ENCODE measurements at places on chromosomes 16 and 17.

- no peak for DNase-seq
Observed at GRCh38 chr17:77772899-77773358, 185.6 kb upstream of the TNRC6C start.

- no peak for DNase-seq
Observed at GRCh38 chr16:74564451-74564984, 42.4 kb downstream of the GLG1 start.

GRCh38 chr16:23700093-23700492 is 12.9 kb downstream of the ERN2 start:
- no peak for DNase-seq

DNA sequence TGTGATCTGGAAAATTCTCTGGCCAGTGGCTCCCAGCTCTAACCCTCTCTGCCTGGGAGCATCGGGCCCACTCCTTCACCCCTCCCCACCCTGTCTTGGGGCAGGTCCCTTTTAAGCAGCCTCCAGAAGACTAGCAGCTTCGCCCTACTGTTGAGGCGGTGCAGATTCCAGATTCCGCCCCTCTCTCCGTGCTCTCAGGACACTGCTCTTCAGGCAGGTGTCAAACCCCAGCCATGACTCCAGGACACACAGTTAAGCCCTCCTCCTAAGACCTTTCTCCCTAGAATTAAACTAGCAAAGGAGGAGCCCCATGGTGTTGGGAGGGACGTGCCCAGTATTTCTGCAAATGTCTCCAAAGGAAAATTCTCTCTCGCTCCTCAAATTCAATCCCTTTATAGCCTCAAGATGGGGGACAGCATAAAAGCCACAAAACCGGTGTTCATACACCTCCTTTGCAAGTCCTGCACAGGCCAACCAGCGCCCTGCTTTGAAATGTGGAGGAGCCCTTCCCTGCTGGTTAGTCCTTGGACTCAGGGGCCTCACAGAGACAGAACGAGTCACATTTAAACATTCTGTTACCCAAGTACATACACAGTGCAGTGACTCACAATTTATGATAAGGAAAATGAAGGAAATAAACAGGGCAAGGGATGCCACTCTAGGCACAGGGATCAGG is 7.2 kb downstream of the LPO start:
- no peak for DNase-seq

GRCh38 chr16:87054154-87054553 is 263.0 kb downstream of the C16orf95 start:
- no peak for DNase-seq
